T-helper 1 cell (primary cell): ENCODE measurements at places on chromosomes 5 and 9.

DNA sequence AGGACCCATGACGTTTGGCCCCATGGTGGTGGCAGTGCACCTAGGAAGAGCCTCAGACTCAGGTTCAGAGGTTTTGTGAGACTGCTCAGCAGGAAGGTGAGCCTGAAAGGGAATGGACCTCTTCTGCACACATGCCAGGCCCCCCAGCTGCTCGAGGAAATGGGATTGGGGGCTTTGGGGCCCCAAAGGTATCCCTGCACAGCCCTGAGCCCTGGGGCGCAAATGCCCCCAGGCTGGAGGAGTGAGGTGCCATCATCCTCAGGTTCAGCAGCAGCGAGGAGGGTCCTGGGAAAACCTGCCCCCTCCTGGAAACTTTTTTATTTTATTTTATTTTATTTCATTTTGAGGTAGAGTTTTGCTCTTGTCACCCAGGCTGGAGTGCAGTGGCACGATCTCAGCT is 171.8 kb upstream of the MVB12B start:
- DNase-seq = no peak

- DNase-seq = no peak
These were observed 179.0 kb downstream of the TSSK1B start for GRCh38 chr5:113255579-113256386.

GRCh38 chr5:15680455-15680854 is 180.5 kb downstream of the FBXL7 start:
- no peak for DNase-seq

DNA sequence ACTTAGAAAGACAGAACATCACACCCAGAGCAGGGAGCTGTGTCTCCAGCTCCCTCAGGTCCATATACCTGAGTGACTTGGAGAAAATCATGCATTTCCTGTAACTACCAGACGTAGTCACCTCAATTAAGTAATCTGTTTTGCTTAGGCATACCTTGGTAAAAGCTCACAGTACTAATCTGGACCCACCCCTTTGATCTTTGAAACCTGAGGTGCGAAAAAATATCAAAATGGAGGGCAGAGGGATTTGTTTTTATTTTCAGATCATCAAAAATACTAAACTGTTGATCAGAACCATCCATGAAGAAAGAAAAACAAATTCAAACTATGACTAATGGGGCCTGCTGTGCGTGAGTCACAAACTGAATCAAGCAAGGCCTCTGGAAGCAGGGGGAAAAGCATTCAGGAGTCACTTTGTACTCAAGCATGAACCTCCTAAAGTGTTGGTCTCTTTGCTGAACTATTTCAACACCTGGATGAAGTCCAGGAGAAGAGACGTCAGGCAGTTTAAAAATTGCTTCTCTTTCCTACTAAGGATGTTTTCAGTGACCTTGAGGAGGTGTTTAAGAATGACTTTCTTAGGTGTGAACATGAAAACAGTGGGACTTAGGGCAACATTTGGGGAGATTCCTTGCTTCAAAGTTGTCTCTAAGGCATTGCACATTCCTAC is 76.3 kb downstream of the MUSK start:
- no peak for DNase-seq

GRCh38 chr5:117752403-117752802 is 1177.8 kb upstream of the SEMA6A start:
- DNase-seq = no peak

- no peak for DNase-seq
These were observed 336.9 kb downstream of the ENC1 start for GRCh38 chr5:74303578-74303977.
